ENCODE measurements at places on chromosomes 5 and 9.
A peak's percentile ranks its signal among the peaks of the same experiment; 100 is the strongest.

GRCh38 chr5:139088024-139088423 lies 110.1 kb downstream of the SIL1 start:
- no peak for DNase-seq

DNA sequence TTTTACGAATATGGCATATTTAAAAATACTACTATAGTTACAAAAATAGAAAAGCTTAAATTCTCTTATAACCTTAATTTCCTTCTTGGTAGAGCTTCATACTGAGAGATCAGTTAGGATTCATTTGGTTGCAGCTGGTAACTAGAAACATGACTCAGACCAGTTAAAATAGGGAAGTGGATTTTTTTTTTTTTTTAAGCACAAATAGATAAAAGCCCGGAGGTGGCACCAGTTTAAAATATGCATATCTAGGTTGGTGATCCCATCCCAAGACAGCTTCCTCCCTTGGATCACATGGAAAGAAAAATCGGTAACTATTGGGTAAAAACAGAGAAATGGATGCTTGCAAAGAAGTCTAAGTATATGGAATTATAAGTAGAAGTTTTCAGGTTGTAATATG lies 1634.3 kb downstream of the MAT2B start:
- no peak for DNase-seq

DNA sequence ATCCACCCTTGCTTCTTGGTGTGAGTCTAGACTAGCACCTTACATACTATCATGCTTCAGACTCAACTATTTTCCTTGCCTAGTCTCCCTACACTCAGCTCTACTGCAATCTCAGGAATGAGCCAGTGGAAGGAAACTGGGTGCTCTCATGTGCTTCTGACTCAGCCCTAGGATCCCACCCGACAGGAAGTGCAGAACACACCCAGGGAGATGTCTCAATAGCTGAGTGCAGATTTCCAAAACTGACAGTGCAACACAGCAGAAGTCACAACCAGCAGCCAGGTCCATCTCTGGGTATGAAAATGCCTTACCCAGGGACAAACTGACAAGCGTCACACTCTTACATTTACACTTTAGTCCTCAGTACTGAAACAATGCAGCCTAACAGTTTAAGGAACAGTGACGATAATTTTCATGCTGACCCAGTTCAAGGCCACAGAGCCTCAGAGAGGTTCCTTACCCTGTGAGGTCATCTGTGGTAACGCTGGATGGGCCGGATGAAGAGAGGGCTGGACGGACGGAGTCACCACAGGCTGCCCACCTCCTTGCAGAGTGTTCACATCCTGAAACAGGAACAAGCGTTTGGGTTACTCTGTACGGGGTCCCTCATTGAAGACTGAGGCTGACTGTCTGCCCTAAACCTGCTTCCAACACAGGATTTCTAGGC lies 33.0 kb downstream of the FKBP15 start:
- peak; percentile 75 for DNase-seq

DNA sequence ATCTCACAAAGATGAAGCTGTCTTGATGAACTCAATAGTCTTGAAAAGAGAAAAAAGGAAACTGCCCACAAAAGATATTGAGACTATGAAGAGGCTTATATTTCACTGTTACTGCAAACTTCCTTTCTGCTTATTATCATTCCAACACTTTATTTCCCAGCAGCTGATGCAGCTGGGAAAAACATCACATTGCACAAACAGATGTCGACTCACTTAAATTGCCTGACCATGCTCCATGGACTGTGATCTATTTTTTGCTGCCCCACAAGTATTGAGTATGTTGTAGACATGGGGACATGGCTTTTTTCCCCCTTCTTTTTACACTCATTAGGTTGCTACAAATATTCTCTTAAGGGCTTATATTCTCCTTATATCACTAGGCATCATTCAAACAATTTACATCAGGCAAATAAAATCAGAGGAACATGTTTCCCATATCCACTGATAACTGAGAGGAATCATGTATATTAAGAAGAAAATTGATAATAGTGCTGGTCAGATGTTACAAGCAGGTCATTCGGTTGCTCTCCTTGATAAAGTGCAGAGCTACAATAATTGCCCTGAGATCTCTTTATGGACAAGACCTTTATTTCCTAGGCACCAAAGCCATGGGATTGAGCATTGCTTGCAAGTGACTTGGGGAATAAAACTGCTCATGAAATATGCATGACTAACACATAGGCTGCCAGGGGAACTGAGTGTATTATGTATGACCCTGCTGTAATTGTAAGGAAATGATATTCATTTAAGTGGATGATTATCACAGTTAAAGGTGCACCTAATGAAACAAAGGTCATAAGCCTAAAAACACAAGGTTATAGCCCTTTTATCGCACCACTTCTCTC lies 509.9 kb downstream of the ZNF608 start:
- DNase-seq, result no peak

Data from RCC 7860 (cell line).